Naive thymus-derived CD4-positive, alpha-beta T cell (primary cell): ENCODE measurements at places on chromosomes 7 and 10. TPM values are rescaled to one million over a fixed set of nuclear protein-coding genes. Genes with fewer than 3 reads are reported as not detected.

The CEP55 gene
- not detected for polyA plus RNA-seq

The TAS2R38 gene
- not detected for polyA plus RNA-seq

The GJD4 gene
- polyA plus RNA-seq, result not detected

The AKR1C4 gene
- polyA plus RNA-seq, result not detected

The FBXO24 gene
- 2.0 TPM for polyA plus RNA-seq

The NKX2-3 gene
- not detected for polyA plus RNA-seq

The OPALIN gene
- not detected for polyA plus RNA-seq

The HOXA5 gene
- not detected for polyA plus RNA-seq

The NPSR1 gene
- polyA plus RNA-seq, result not detected

The OR2AE1 gene
- polyA plus RNA-seq, result not detected

The PTPRE gene
- 9.4 TPM for polyA plus RNA-seq

The NUB1 gene
- 58.1 TPM for polyA plus RNA-seq

The KIAA1217 gene
- polyA plus RNA-seq, result not detected

The RP9 gene
- 21.5 TPM for polyA plus RNA-seq

The CRHR2 gene
- not detected for polyA plus RNA-seq

The BAMBI gene
- polyA plus RNA-seq, result not detected

The LRRN3 gene
- 173 TPM for polyA plus RNA-seq

The NUTM2E gene
- polyA plus RNA-seq, result not detected

The NFE2L3 gene
- 4.8 TPM for polyA plus RNA-seq

The PTPN20 gene
- polyA plus RNA-seq, result 0.57 TPM

The DNAH11 gene
- polyA plus RNA-seq, result 0.02 TPM

The FKBP6 gene
- not detected for polyA plus RNA-seq
